Activated T-cell treated with anti-CD3 and anti-CD28 coated beads for 4 hours (primary cell): ENCODE measurements at places on chromosomes 16 and 17.

DNA sequence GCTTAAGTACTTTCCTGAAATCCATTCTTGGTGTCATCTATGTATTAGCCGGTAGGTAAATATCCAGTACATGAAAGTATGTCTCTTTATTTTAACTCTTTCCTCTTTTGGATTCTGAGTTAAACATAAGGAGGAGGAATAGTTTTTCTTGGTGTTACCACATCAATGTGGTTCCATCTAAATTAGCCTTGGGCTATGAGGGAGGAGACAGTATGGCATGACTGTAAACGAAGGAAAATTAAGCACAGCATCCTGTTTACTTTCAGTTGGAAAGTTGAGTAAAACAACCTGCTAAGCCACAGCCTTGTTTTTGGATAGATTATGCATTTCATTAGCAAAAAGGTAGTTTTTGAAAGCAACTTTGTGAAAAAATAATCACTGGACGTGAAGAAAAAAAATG, 693.0 kb upstream of the SOX9 start:
- DNase-seq: no peak

- no peak for DNase-seq
Measured at GRCh38 chr17:17509601-17510425, 13.6 kb upstream of the RASD1 start.

- DNase-seq: peak; percentile 59
Measured at GRCh38 chr16:4330277-4330874, 14.5 kb downstream of the GLIS2 start.

GRCh38 chr16:35745191-35745590, 2285.8 kb downstream of the TP53TG3F start:
- no peak for DNase-seq

DNA sequence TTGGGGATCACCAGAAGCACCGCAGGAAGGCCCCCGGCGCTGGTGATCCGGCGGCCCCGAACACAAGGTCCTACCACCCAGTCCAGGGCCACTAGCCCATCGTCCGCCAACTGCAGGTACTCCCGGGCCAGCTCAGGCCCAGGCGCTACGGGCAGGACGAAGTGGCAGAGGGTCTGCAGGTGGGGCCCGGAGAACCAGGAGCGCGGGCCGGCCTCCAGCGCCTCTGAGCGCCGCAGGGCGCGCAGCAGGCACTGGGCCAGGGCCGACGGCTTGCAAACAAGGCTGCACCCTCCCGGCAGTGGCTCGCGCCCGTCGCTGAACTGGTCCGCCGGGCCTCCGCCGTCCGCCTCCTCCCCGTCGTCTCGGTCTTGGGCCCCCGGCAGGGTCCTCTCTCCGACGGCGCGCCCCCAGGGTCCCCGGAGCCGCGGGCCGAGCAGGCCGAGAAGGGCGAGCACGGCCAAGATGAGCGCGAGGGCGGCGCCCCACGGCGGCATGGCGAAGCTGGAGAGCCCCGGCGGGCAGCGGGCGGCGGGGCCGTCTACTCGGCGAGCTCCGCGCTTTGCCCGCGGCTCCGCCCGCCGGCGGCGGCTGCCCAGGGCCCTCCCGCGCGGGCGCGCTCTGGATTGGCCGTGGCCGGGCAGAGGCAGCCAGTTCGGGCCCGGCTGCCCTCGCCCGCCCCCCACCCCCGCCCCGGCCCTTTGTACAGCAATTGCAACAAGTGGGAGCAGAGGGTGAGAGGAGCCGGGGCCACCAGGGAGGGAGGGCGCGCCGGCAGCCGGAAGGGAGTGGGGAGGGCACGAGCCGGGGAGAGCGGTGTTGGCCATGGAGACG, at the start of gene ABHD15:
Gene ABHD15, minus strand, starts transcription at position 565 of the 831 bp plus-strand sequence. Its CDS starts 71 bp downstream, at position 494.
- DNase-seq: peak; percentile 36

GRCh38 chr16:69903865-69904415, 47.2 kb upstream of the CLEC18A start:
- no peak for DNase-seq

GRCh38 chr17:5798094-5798493, 213.8 kb upstream of the NLRP1 start:
- no peak for DNase-seq

DNA sequence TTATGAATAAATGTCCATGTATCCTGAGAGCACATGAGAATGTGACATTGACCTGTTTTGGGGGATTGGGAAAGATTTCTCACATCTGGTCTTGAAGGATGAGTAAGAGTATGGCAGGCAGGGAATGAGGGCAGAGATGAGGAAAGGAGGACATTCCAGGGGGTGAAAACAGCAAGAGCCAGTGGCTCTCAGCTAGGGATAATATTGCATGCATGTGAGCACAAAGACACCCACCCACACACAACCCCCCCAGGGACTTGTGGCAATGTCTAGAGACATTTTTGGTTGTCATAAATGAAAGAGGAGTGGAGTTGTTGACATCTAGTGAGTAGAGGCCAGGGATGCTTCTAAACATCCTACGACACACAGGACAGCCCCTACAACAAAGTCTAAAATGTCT, 6.0 kb downstream of the MYO1D start:
- DNase-seq: no peak

GRCh38 chr17:29379084-29379991, 10.8 kb upstream of the TAOK1 start:
- no peak for DNase-seq

GRCh38 chr16:20868890-20869289, 31.3 kb downstream of the DCUN1D3 start:
- no peak for DNase-seq

GRCh38 chr17:33024688-33025486, 33.2 kb downstream of the SPACA3 start:
- DNase-seq: no peak

GRCh38 chr17:64984851-64985521, 65.7 kb upstream of the LRRC37A3 start:
- DNase-seq: no peak

DNA sequence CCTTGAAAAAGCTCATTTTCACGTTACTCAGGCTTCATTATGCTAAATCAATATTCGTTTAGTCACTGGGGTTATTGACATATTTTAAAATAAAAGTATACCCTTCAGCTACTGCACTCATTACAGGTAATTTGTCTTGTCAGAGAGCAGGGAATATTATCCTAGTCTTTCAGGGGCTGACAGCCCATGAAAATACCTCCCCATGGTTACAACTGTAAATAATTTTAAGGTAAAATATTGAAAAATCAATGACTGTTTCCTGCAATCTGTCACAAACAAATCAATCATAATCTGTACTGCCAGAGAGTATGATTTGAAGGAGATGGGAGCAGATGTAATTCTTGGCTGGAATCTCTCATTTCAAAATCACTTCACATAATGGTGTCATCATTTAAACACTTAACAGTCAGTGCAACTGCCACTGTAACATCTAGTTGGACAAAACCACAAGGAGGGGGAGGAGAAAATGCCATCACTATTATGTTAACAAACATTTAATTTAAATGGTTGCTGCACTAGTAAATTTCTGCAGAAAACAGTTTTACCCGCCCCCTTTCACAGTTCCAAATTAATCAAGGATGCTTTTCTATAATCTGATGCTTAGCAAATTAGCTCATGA, 9.3 kb upstream of the IRX5 start:
- DNase-seq: no peak

GRCh38 chr16:67165121-67166078, 855 bp downstream of the HSF4 start:
- no peak for DNase-seq

GRCh38 chr17:13222975-13223374, 205.1 kb upstream of the ELAC2 start:
- DNase-seq: no peak

- DNase-seq: no peak
Measured at GRCh38 chr16:8108991-8109509, 481.3 kb downstream of the TMEM114 start.

- DNase-seq: no peak
Measured at GRCh38 chr17:50514388-50514787, 6.1 kb downstream of the MYCBPAP start.

DNA sequence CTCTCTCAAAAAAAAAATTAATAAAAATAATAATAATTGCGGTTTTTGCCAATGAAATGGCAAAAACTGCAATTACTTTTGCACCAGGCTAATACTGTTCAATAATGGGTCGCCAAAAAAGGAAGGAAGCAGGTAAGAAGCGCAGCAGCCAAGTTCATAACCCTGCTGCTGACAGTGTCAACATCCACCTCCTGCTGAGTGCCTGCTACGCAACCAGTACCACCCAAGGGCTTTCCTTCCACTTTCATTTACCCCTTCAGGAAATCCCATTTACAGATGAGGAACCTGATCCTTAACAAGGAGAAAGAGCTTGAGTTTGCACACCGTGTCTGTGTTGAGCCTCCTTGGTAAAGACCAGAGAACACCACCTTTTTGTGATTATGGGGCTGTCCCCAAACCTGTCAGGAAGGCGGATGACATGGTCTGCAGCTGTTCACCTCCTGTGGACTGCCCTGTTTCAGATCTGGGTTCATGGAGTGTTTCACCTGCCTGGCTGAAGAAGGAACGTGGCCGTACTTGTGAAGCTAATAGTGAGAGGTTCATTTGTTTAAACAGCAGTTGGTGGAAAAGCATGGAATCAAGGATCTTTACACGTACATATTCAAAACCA, 378.0 kb downstream of the SLC39A11 start:
- DNase-seq: no peak

- DNase-seq: peak; percentile 16
Measured at GRCh38 chr17:42428141-42428944, 5.3 kb upstream of the CAVIN1 start.

- DNase-seq: no peak
Measured at GRCh38 chr17:81025741-81026129, 9.2 kb upstream of the BAIAP2 start.

DNA sequence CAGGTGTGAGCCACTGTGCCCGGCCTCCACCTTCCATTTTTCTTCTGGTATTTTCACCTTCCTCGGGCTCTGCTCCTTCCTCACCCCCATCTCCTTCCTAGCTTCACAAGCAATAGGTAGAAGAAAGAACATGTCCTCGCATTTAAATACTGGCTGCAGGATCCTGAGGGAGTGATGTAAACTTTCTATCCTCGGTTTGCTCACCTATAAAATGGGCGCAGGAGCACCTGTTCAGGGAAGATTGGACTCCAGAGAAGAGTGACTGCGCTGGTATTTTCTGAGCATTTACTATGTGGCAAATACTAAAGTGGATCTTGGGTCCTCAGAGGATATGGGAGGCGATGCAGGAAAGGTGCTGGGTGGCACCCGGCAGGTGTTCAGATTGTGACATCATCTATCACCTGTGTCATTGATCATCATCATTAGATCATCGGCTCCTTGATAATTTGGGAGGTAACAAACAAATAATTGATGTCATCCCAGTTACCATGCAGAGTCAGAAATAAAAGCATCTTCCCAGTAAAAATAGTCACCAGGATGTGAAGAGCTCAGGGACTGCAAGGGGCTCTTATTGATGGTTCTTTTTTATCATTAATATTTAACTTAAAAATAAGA, 72.8 kb downstream of the FOXL1 start:
- DNase-seq: no peak
